ENCODE measurements at places on chromosomes 6 and 20.

- DNase-seq, result no peak
These were observed 4.2 kb downstream of the RFX6 start for GRCh38 chr6:116881236-116881635.

- no peak for DNase-seq
These were observed 10.2 kb upstream of the PEDS1 start for GRCh38 chr20:50163570-50164317.

DNA sequence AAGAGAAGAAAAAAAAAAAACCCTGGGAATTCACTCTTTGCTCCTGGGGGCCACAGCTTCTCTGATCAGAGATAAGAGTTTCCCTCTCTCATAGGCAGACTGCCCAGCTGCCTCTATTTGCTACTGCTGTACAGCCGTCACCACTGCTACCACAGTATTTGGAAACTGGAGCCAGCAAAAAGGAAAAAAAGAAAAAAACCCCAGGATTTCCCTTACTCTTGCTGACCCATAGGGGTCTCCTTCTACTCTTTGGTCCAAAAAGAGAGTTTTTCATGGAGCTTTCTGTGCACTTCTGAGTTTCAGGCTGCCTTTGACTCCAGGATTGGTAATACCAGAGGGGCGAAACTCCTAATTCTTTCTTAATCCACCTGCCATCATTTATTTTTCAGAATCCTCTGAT, 89.7 kb downstream of the MDGA1 start:
- no peak for DNase-seq

- no peak for DNase-seq
These were observed 1212.1 kb upstream of the CITED2 start for GRCh38 chr6:140586426-140587061.

DNA sequence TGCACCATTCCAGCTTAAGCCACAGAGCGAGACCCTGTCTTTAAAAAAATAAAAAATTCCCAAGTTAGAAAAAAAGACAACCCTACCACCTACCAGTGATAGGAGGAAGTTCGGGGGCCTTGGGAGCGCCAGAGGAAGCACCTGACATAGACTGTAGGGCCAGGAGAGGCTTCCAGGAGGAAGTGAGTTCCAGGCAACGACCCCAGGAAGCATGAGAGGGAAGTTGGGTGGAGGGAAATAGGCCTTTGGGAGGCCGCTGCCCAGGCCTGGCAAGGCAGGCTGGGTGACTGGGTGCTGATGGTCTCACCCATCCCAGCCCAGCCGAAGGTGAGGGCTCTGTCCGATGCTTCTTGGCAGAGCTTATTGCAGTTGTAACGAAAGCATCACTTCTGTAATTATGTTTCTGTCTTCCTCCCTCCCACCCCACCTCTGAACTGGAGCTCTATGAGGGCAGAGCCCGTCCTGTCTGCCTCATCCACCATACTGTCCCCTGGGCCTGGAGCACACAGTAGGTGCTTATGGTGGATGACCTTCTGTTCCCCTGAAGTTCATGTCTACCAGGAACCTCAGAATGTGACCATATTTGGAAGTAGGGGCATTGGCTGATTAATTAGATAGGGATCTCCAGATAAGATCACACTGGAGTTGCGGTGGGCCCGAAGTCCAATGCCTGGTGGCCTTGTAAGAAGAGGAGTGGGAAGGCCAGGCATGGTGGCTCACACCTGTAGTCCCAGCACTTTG, 54.1 kb downstream of the UBE2V1 start:
- no peak for DNase-seq

- DNase-seq, result no peak
These were observed 43.2 kb downstream of the CDH4 start for GRCh38 chr20:61295249-61295648.

GRCh38 chr20:5933802-5934436, 16.4 kb downstream of the TRMT6 start:
- DNase-seq, result no peak

GRCh38 chr6:36333171-36333895, 3.4 kb downstream of the BNIP5 start:
- no peak for DNase-seq

DNA sequence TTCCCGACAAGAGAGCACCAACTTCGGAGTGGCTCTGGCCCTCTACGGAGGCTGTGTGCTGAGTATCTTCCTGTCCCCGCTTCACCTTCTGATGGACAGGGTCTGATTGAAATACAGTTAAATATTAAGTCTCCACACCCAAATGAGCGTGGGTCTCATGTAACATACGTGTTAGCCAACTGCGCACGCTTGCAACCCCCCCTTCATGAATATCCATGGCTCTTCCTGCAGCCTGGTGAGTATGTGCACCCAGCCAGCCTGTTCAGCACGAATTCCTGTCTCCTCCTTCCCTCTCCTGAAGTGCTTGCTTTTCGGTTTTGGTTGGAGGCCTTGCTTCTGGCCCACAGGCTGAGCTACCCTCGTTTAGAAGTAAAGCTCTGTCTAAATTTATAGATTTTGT, 102.9 kb upstream of the FRMD1 start:
- no peak for DNase-seq

DNA sequence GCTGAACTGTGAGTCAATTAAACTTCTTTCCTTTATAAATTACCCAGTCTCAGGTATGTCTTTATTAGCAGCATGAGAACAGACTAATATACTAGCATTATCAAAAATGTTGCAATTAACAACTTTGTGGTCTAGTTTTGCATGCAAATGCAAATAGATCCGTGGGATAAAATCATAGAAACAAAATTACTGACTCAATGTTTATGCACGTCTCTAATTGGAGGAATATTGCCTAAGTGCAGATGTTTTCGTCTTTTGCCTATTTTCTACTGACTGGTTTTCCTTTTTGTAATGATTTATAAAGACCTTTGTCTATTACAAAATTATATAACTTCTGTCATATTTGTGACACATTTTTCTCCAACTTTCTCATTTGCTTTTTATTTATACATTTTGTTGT, 51.9 kb downstream of the SYNE1 start:
- DNase-seq, result no peak

- no peak for DNase-seq
These were observed 15.5 kb upstream of the GSTA3 start for GRCh38 chr6:52925042-52925441.

GRCh38 chr20:3749689-3750531, 17.4 kb downstream of the HSPA12B start:
- no peak for DNase-seq

DNA sequence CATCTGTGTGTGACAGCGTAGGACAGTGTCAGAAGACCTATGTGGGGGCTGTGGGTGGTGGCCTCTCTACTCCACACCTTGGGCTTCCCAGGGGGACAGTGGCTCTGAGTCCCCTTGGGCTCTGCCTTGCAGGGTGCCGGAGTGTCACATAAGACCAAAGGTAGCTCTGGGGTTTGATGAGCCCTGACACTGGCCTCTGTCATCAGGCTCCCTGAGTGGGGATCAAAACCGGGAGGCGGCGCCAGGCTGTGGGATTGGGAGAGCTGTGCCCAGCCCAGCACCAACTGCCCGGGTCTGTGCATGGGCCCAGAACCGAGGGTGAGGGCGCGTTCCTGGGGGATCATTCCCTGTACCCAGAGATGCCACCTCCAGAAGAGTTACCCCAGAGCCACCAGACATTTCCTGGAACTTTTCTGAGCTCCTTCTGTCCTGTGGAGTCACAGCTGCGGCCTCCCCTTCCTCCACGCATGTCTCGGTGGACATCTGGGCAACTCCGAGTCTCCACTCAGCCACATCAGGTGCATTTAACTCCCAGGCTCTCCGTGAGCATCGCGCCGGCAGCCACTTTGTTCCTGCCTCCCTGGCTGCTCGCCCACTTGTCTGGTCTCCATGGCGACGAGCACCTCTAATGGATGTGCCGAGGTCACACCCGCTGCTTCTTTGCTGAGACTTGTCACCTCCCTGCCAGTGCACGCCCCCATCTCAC, 94.7 kb downstream of the TMEM242 start:
- DNase-seq, result no peak

- no peak for DNase-seq
These were observed 714.0 kb downstream of the UTRN start for GRCh38 chr6:144999127-144999526.

DNA sequence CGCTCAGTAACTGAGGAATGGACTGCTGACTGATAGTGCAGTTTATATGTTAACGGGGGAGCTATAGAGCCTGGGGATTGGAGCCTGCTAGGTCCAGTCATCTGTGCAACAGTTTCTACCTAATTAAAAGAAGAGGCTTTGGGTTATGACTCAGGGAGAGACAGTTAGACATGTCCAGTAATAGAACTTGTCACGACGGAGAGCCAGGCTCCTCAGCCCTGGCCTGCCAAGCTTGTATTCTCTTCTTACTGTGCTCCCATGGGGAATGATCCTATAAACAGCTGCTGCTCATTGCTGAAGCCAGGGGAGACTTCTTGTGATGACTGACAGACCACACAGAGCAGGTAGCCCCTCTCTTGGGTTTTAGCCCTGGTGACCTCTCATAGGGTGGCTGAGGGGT, 69.3 kb downstream of the SYNJ2 start:
- DNase-seq, result no peak

- no peak for DNase-seq
These were observed 25.2 kb upstream of the LRRN4 start for GRCh38 chr20:6079016-6079415.

GRCh38 chr6:20427856-20428255, 26.2 kb downstream of the E2F3 start:
- DNase-seq, result no peak

GRCh38 chr6:158356586-158357546, 44.6 kb downstream of the TULP4 start:
- DNase-seq, result no peak

GRCh38 chr20:8223091-8223870, 91.2 kb downstream of the PLCB1 start:
- DNase-seq, result no peak
